ENCODE measurements at places on chromosomes 3 and 15.

DNA sequence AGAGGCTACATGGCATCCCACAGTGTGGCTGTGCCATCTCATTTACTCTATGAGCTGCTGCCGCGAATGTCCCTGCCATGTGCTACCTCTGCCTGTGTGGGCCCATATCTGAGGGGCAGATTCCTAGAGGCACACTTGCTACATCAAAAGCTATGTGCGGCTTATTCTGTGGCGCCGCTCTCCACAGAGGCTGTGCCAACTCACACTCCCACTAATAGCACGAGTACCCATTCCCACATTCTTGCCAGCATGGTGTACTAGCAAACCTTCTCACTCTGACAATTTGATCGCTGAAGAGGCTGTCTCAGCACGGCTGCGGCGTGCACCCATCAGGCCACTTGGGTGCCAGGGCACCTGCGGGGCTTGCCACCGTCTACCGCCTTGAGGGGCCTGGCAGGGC, 31.2 kb upstream of the MUSTN1 start:
- DNase-seq: no peak

- DNase-seq: no peak
These were observed 22.3 kb downstream of the MLH1 start for GRCh38 chr3:37015642-37016041.

DNA sequence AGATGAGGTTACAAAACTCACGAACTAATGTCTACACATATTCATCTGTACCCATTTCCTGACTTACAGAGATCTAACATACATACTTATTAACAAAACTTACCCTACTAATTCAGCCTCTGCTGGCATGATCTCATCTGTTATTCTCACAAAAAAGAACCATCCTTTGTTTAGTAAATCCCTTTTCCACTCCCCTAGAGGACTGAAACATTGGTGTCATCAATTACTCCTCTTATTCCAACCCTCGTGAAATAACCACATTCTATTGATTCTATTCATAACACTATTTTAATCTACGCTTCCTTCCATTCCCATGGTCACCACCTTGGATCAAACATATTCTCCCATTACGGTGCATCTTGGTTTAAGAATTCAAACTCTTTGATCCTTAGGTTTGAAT, 505.9 kb downstream of the SI start:
- no peak for DNase-seq

DNA sequence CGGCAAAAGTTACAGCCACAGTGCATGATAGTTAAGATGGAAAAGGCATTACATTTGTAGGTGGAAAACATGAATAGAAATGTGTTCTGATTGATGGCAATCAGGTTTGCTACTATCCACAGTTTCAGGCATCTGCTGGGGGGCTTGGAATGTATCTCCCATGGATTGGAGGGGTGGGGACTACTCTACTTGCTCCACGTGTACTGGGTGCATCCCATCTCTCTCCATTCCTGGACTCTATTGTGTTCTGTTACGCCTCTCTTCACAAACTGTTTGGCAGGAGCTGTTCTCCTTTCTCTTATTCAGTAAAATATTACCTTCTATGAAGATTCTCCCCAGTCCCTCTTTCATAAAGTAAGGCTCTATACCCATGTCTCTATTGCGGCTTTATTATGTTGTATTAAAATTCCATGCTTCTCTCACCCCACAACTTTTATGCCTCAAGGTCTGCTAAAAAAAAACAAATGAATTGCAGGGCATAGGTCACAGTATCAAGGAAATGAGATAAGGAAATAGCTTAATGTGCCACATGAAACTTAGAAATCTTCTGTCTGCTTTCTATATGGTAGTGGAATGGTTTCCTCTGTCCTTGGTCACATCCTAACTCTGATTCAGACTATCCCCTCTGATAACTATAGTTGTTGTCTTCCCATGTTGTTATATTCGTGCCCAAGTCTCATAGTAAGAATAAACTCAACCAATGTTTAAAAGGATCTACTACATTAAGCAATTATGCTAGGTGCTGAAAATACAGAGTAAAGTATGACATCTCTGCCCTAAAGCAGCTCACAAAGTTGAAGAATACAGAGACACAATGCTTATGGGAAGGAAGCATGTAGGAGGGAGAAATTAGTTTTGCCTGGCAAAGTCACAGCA, 43.2 kb downstream of the LRRFIP2 start:
- no peak for DNase-seq

GRCh38 chr15:85993116-85993515, 86.6 kb upstream of the AGBL1 start:
- no peak for DNase-seq

DNA sequence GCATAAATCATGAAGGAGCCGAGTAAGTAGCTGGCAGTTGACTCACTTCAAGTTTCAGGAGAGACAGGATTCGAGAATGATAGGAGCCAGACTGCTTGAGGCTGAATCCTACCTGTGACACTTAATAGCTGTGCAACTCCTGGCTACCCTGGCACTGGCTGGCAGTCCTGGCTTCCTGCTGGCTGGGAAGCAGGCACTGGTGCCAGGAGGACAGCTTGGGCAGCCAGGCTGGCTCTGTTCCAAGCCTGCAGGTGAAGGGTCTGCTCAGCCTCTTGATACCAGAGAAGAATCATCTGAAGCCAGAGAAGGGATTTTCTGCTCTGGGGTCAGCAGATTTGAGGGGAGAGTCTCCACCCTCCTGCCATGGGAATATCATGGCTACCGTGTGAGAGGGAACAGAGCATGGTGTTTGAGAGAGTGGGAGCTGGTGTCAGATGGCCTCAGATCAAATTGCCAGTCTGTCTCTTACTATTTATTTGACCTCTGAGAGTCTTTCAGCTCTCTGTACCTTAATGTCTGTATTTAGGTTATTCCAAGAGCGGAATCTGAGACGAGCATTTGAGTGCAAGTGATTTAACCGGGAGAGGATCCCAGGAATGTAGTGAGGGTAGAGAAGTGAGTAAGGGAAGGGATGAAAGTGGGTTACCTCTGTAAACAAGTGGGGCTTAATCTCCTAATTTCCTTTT, 4.4 kb upstream of the XIRP1 start:
- DNase-seq: no peak

- DNase-seq: no peak
These were observed 66.7 kb upstream of the CORO2B start for GRCh38 chr15:68512052-68512451.

DNA sequence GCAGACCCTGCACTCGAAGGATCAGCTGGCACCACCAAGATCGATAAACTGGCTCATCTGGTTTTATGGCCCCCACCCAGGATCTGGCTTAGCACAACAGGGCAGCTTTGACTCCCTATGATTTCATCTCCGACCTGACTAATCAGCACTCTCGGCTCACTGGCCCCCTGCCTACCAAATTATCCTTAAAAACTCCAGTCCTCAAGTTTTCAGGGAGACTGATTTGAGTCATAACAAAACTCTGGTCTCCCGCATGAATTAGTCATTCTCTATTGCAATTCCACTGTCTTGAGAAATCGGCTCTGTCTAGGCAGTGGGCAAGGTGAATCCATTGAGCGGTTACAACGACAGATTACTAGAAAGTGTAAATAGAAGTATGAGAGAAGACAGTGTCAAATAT, 521.9 kb upstream of the RGMA start:
- DNase-seq: no peak
